ENCODE measurements at places on chromosomes 2 and 18.

GRCh38 chr2:126515471-126515870, 140.5 kb upstream of the GYPC start:
- no peak for DNase-seq

GRCh38 chr2:165582863-165583506, 113.5 kb downstream of the CSRNP3 start:
- DNase-seq, result no peak

DNA sequence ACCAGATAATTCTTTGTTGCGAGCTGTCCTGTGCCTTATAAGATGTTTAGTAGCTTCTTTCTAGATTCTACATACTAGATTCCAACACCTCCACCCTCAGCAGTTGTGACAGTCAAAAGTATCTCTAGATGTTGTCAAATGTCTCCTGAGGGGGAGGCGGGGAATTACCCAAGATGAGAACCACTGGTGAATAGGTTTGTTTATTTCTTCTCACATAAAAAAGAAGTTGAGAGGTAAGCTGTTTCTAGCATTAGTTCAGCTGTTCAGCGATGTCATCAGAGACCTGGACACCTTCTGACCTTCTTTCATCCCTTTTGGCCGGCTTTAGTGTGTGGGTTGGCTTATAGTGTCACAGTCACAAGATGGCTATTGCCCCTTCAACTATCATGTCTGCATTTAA, 237.5 kb upstream of the SP5 start:
- DNase-seq, result no peak

GRCh38 chr2:177078416-177078815, 134.2 kb upstream of the HNRNPA3 start:
- no peak for DNase-seq

DNA sequence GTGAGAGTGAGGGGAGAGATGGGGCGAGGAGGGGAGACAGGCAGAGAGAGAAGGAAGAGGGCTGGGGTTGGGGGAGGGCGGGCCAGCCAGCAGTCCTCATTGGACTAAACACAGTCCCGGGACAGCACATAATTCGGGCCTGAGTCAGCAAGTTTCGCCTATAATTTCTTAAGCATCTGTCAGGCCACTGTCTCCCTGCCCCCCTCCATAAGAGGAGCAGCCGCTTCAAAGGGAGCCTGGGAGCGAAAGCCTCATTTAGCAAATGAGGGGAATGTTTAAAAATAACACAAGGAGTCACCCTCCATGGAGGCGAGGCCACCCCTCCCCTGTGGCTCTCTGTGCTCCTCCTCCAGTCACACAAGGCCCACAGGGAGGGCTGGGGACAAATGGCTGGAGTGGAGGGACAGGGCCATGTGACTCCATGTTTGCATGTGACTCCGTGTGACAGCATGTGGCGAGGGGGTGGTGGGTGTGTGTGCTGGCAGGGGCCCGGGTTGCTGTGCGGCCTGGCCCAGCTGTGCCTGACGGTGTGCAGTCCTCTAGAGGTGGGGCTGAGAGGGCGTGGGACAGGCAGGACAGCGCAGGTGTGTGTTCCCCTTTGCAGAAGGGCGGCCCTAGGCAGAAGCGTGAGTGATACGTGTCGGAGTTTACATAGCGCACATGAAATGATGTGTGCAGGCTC, 162.4 kb downstream of the CELF4 start:
- DNase-seq, result peak; percentile 83

- DNase-seq, result no peak
These were observed 490.4 kb upstream of the ID2 start for GRCh38 chr2:8191427-8191826.

- DNase-seq, result no peak
These were observed 1248.9 kb upstream of the CHAC2 start for GRCh38 chr2:52518678-52519077.

DNA sequence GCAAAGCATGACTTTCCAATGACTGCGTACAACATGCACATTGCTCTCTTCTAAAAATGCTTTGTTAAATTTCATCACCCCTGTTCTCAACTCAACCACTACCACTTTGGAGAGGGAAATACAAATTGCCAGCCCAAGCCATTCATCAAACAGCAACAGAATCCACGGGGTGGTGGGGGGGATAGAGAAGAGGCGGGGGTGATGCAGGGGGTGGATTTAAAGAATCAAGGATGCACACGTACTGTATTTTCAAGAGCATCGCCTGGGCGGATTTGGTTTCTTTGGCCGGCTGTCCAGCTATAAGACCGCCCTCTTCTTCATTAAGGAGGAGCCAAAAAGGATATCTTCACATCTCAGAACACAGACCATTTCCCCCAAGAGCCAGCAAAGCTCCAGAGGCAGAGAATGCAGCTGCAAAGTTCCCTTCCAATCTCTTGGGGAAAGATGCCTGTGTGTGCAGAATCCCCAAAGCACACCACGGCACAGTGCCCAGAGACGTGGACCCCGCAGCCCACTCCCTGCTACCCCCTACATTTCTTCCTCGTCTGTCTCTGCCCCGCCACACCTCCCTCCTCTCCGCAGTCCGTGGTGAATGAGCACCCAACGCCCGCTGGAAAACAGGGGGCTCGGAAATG, 977 bp downstream of the SLC8A1 start:
- DNase-seq, result peak; percentile 89

DNA sequence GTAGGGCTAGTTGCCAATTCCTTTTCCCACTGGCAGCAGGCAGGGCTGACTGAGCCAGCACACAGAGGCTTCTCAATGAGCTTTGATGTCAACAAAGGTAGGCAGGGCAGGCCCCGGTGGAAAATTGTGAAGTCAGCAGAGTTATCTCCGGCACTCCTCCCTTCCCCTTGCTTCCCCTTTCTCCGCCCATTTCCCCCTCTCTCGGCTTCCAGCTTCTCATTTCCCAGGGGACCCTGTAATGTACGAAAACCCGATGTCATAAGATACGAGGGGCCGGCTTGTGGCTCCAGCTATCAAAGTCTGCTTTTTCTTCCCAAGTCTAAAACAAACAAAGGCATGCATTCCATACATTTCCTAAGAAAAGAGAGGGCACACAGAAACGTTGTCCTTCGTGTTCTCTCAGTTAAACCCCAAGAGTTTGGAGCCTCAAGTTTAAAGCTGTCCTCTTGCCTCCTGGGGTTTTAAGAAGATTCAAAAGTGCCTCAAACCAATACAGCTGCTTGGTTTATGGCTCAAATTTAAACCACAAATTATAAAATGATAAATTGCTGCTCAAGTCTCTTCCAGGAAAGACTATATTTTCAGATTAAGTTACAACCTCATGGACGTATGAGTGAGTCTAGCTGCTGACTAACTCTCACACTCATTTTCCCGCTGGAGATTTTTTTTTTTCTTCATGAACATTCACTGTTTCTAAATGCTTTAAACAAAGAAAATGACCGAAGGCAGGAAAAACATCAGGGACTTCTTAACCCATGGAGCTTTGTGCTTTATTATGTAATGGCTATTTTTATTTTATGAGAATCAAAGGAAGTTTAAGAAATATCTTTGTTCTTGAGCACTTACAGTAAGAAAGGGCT, 27.2 kb upstream of the EML4 start:
- DNase-seq, result peak; percentile 70

DNA sequence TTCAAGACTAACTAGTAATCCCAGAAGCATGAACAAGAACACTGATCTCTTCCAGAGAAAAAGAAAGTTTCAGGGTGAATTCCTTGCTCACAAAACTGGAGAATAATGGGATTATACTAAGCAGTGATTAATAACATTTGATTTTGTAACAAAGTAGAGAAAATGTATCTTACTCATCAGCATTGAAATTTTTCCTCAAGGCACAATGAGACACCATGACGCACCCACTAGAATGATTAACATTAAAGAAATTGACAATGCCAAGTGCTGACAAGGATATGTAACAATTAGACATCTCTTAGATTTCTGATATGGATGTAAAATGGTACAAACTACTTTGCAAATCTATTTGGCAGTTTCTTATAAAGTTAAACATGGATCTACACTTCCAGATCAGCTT, 101.1 kb upstream of the EPHA4 start:
- no peak for DNase-seq

- no peak for DNase-seq
These were observed 6.0 kb downstream of the SPATA3 start for GRCh38 chr2:231001921-231002320.

DNA sequence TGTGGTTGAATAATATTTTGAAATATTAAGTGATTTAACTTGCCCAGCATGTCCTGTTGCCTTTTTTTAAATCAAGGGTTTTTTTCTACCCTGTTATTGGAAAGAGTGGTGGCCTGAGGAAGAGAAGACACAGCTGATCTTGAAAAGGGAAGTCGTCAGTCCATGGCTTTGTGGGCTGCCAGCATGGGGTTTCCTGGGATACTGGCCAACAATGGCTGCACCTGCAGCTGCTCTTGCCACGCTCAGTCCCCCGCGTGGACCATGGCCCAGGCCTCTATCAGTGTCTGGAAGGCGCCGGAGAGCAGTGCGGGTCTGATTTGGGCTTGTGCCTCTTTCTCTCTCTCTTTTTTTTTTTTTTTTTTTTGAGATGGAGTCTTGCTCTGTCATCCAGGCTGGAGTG, 99.3 kb downstream of the ASB1 start:
- no peak for DNase-seq

GRCh38 chr18:13611601-13612195, 114.7 kb downstream of the FAM210A start:
- peak; percentile 29 for DNase-seq

GRCh38 chr2:175815537-175815936, 186.5 kb downstream of the LNPK start:
- no peak for DNase-seq

GRCh38 chr2:46392561-46393346, 86.6 kb upstream of the TMEM247 start:
- DNase-seq, result no peak

GRCh38 chr2:207885010-207885409, 115.3 kb upstream of the FZD5 start:
- no peak for DNase-seq
